ENCODE measurements at places on chromosomes 16 and 17.

GRCh38 chr17:27607521-27608091, 23.4 kb upstream of the LGALS9 start:
- DNase-seq: no peak

DNA sequence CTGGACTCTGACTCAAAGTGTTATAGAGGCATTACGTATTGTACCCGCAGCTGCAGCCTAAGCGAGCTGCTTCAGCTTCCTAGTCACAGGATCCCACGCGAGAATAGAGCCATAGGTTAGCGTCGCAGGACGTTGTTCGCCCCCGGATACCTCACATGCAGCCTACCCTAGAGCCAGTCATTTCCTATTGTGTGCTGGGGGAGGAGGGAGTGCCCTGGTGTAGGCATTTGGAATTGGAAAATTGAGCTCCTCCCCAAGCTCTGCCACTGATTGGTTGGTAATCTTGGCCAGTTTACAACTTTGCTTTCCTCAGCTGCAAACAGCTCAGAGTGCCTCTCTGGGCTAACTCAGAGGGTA, 530 bp downstream of the NAA60 start:
- DNase-seq: no peak

DNA sequence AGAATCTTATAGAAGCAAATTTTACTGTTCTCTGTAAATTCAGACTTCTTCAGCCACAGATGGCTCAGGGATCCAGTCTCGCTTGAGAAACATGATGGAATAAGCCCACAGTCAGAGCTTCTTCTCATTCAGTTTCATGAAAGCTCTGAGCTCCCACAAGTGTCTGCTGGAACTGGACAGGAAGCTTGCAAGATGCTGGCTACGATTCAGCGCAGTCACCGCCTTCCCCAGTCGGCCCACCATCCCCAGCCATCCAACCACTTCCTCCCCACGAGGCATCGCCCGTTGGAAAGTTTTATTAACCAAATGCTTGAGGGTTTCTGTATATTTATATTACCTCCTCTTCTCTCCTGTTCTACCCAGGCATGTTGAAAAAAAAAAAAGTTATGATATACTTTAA, 171.7 kb downstream of the ZFHX3 start:
- DNase-seq: no peak

- DNase-seq: no peak
These were observed 143.7 kb downstream of the ABCC12 start for GRCh38 chr16:48011878-48012658.

DNA sequence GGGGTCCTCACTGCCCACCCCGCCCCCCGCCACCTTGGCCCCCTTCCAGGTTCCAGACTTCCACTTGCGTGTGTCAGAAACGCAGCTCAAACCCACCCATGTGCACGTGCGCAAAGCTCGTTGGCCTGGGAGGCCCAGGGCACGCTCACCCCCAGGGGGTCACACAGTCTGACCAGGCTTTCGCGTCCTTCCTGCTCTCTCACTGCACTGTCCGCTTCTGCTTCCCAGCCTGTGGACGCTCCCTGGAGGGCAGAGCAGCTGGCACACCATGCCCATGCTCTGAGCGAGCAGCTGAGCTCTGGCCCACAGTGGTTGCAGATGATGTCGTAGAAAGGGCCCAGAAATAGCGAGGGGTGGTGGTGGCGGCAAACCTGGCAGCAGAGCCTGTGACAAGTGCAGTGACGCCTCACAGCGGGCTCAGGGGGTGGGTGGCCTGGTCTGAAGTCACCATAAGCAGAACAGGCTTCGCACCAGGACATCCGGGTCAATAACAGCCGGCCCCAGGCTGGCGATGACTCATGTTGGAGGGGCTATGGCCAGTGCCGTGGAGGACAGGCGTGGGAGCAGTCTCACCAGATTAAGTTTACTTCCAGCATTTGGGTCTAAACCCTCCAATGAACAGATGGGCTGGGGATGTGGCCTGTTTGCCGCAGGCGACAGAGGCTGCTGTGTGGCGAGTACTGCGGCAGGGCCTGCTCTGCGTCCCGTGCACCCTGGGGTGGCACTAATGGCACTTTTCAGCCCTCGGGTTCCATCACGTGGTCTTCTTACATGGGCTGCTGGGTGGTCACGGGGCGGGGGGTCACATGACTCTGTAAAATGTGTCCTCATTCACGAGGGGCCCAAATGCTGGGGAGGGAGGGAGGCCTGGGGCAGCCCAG, 49.0 kb downstream of the NT5M start:
- no peak for DNase-seq

DNA sequence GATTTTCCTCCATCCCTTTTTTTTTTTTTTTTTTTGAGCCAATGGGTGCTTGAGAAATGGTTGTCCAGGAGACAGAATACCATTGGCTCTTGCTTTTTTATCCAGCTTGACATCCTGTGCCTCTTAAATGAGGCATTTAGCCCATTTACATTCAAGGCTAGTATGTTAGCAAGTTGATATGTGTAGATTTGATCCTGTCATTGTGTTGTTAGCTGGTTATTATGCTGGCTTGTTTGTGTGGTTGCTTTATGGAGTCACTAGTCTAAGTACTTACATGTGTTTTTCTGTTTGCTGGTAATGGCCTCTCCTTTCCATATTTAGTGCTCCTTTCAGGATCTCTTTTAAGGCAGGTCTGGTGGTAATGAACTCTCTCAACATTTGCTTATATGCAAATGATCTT, 14.1 kb upstream of the SLFN11 start:
- DNase-seq: no peak

- no peak for DNase-seq
These were observed 21.5 kb upstream of the CD300E start for GRCh38 chr17:74645010-74645409.

- no peak for DNase-seq
These were observed 82.3 kb upstream of the ZNF469 start for GRCh38 chr16:88300463-88300835.

DNA sequence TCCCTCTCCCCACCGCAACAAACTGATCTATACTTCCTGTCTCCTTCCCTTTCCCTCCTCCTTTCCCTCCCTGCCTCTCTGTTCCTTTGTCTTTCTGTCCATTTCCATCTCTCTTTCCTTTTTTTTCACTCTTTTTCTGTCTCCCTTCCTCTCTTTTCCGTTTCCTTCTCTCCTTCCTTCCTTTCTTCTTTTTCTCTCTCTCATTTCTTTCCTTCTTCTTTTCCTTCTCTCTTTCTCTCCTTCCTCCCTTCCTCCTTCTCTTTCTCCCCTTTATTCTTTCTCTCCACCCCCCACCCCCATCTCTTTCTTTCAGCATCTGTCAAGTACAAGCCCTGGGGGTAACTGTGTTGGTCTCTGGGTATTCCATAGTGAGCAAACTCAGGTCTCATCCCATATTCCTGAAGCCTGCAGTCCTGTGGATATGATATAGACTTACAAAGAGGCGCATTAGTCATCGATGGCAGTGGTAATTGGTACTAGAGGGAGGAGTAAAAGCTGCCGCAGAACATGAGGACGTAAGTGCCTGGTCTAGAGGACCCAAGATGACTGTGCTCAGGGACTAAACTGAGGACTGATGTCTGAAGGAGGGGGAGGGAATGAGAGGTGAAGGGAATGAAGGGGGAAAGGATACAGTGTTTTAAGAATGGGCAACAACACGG, 50.4 kb downstream of the VAT1L start:
- DNase-seq: no peak

DNA sequence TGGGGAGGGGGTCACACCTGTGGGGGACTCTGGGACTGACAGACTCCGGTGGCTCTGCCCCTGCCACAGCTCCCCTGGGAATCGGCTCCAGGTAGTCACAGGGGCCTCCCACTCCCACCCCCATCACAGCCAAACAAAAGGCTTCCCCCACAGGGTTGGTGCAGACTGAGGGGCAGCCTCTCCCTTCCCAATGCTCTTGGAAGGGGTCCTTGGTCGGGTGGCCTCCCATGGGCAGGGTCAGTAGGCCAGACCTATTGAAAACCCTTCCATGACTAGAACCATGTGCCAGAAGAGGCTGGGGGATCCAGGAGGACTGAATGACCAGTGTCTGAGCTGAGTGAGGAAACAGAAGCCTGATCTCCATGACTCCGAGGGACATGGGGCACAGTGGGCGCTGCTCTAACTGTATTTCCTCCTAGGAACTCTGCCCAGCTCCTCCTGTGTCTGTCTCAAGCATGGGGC, 28.6 kb downstream of the TK2 start:
- DNase-seq: no peak

GRCh38 chr17:28466521-28467048, 6.9 kb upstream of the SLC13A2 start:
- no peak for DNase-seq

- no peak for DNase-seq
These were observed 118.1 kb downstream of the STXBP4 start for GRCh38 chr17:55086635-55087058.

DNA sequence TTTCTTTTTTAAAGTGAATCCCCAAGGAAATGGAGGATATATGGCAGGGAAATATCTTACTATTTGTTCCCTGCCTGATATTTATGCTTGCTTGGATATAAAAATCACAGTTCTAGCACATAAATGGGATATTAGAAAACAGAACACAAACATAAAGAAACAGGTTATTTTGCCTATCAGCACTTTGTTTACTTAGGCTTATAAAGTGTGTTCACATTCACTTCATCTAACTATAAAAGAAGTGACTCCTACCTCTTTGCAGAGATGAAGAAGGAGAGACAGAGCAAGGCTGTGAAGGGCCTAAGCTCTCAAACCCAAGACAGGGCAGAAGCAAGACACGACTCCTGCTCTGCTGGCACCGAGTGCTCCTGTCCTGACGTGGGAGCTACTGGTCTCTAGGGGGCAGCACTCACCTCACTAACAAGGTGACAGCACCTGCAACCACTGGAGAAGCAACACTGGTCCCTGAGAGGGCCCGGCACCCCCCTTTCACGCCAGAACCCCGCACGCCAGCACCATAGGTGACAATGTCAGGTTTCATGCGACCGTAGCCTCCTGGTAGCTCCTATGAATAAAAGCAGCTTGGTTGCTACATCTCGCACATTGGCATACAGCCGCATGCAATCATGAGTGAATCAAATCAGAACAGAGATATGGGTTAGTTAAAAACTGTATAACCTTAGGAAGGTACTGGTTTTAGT, 32.0 kb downstream of the MBTPS1 start:
- DNase-seq: peak; percentile 65

DNA sequence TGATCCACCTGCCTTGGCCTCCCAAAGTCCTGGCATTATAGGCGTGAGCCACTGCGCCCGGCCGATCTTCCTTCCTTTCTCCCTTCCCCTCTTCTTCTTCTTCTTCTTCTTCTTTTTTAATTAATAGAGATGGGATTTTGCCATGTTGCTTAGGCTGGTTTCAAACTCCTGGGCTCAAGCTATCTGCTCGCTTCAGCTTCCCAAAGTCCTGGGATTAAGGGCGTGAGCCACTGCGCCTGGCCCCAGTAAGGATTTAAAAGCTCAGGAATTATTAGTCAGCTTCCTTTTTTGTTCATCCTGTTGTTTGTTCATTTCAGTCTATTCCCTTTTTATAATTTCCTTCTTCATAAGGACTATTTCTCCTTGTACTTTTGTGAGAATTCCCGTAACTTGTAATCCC, 32.7 kb upstream of the LRRC37A start:
- DNase-seq: no peak

DNA sequence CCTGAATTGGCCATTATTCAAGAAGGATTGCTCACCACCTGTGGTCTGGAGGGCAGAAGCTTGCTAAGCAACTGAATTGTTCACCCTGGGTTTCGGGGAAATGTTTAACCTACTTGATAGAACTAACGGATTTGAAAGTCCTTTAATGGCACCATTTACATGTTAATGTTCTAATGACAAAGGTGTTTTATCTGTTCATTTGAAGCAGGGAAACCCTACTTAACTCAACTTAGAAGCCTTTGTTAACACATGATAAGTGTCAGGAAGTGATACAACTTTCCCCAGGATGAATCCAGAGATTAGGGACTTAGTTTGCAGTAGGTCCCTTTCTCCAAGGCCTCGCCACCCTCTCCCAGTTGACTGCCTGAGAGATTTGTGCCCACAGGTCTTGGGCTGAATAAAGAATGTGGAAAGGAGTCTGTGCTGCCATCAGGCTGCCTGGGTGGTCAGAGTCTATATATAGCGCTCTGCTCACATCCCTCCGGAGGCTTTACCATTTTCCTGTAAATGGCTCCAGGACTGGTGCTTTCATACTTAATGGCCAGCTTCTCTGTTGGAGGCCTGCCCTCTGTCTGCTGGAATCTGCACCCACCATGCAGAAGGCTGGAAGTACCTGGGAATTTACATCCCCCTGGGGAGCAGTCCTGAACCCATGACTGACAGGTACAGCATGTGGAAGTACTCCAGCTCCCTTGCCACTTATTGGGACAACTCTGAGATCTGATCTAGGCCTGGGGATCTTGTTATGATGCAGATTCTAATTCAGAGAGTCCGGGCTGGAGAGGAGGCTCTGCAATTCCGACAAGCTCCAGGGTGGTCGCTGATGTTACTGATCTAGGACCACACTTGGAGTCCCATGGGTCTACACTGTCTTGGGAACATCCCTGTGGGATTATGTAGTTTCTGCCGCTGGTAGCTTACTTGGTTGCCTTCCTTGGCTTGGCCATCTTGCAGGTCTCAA, 99.9 kb downstream of the ASIC2 start:
- DNase-seq: no peak

- DNase-seq: peak; percentile 85
These were observed 6.8 kb downstream of the ERAL1 start for GRCh38 chr17:28861393-28862203.

DNA sequence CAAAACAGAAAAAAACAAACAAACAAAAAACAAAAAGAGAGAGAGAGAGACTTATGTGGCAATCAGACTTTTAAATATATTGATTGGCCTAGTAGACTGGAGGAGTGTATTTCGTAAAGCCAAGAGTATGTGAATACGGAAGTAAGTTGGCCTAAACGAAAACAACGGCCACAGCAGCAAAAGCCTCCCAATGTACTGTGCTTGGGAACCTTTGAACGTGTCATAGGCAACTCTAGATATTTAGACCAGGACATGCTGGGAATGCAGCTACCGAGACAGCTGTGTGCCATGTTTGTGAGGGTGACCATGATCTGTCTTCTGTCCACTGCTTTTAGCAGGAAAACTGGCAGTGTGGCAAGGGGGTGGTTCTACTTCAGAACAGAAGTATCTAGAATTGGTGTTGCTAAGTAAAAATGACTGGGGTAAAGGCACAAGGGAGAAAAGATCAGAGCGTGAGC, 7.4 kb downstream of the MAF start:
- DNase-seq: no peak

GRCh38 chr17:75135946-75136345, 4.4 kb upstream of the NT5C start:
- no peak for DNase-seq

GRCh38 chr16:57345021-57345420, 13.6 kb upstream of the CCL22 start:
- no peak for DNase-seq

DNA sequence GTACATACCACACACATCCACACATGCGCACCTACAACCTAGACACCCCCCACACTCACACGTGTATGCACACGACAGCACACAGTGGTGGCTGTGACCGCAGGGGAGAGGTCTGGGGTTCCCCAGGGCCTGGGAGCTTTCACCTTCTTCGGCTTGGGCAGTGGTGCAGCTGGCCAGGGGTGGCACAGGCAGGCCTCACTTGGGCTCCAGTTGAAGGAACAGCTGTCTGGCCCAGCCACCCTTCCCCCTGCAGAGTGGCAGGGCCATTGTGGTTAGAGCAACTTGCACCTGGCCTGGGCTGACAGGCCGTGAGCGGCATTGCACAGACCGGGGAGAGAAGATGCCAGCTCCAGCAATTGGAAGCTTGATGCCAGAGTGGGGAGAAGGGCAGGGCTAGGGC, 114.5 kb upstream of the GSE1 start:
- no peak for DNase-seq

- DNase-seq: peak; percentile 67
These were observed 3.0 kb downstream of the SECTM1 start for GRCh38 chr17:82330322-82331239.

GRCh38 chr17:15039366-15039765, 225.8 kb downstream of the PMP22 start:
- DNase-seq: no peak

Measured in liver (tissue), 10 donors.